ENCODE measurements at places on chromosomes 5 and 9.

- DNase-seq = no peak
These were observed 1.1 kb upstream of the DNAJB5 start for GRCh38 chr9:34988218-34989002.

- DNase-seq = peak; percentile 44
These were observed 278.1 kb upstream of the TNC start for GRCh38 chr9:115396071-115396529.

- no peak for DNase-seq
These were observed 7.2 kb downstream of the STARD4 start for GRCh38 chr5:111505096-111505495.

- no peak for DNase-seq
These were observed 306.6 kb upstream of the KIF2A start for GRCh38 chr5:61999371-61999770.

DNA sequence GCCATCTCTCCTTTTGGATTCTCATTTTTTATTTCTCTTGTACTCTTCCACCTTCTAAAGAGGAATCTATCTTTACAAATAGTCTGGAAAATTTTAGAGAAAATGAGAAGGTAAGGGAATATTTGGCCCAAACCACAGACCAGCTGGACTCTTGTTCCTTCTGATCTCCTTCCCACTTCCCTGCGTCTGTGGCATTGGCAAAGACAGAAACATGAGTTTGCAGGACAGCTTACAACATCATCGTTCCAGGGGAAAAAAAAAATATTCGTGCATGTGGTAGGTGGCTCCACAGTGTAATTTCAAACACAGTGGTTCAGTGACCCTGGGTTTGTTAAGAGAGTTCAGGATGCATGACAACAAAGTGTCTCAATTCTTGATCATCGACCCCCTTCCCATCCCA lies 755.0 kb downstream of the DNAH5 start:
- DNase-seq = no peak

DNA sequence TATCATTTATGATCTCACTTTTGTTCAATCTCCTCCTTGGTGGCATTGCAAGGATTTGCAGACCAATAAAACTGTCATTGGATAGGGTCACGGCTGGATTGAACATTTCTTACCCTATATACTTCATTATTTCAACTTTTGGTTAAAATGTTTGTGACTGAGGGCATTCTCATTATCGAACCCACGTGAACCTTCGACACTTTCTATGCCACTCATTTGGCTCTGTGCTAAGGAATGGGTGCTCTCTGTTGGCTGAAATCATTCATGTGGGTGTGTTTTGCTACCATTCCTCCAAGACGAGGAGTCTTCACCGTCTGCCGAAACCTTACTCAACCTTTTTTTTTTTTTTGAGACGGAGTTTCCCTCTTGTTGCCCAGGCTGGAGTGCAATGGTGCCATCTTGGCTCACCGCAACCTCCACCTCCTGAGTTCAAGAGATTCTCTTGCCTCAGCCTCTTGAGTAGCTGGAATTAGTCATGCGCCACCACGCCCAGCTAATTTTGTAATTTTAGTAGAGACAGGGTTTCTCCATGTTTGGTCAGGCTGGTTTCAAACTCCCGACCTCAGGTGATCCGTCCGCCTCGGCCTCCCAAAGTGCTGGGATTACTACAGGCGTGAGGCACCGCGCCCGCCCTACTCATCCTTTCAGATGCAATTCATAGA lies 62.5 kb downstream of the CSNK1A1 start:
- DNase-seq = no peak

- DNase-seq = no peak
These were observed 31.2 kb upstream of the GALNT10 start for GRCh38 chr5:154159343-154159742.

GRCh38 chr5:95946451-95946850 lies 15.2 kb downstream of the ELL2 start:
- no peak for DNase-seq

DNA sequence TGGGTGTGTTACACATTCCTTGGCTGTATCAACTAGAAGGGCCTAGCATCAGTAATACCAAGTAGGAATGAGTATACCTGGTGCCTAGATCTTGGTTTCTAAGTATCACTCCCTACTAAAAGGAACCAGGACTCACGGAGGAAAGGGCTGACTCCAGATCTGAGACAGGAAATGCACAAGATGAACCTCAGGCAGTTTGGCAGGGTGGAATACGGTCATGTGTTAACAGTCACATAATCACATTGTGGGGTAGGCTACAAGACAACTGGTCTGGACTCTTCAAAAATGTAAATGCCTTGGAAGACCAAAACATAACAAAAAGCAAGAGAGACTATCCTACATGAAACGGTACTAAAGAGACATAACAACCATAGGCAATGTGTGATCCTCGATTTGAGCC lies 158.8 kb downstream of the CRB2 start:
- DNase-seq = no peak

GRCh38 chr9:122536134-122536533 lies 9.0 kb upstream of the OR1N1 start:
- DNase-seq = no peak

DNA sequence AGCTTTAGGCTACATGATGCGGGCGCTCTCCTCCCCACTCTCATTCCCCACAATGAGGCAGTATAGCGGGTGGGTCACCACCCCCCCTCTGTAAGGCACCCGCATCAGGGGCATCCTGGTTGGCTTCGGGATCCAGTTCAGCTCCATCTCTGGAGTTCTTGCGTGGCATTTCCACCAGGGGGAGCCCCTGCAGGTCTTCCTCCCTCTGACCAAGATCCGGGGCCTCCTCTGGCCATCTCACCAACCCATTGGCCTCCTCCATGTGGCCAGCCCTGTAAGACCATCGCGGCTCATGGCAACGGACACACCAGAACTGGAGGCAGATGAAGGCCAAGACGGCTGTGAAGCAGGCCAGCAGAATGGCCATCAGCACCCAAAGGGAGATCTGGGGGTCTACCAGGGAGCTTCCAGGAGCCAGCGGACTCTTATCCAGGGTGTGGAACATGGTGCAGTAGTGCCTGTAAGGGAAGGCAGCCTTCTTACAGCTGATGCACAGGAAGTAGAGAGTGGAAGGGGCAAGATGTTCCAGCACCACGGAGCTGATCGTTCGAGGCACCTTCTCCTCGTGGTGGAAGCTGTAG lies 77.0 kb downstream of the CYFIP2 start:
- DNase-seq = no peak

DNA sequence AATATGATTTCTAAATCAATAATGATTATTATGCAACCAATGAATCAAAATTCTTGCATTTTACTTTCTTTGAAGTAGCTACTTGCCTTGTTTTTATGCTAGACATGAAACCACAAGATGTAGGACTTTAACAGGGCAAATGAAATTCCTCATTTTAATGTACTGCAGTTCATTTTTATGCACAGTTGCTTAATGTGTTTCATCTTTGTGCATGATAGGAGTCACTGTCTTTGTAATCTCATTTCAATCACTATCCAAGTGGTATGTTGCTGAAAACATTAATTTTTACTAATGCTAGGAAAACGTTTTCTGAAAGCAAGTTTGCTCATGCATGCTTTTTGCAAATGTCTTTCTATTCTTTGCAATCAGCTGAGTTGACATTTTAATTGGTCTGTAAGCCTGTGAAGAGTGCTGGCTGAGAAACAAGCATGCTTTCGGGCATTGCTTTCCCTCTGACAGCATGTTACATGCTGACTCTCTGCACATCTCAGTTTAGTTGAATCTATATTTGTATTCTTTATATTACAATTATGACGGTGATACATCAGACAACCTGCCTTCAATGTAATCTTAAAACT lies 535.0 kb upstream of the CDH18 start:
- peak; percentile 58 for DNase-seq

GRCh38 chr5:154198611-154199230 lies 8.2 kb downstream of the GALNT10 start:
- no peak for DNase-seq

- DNase-seq = no peak
These were observed 24.6 kb downstream of the MACIR start for GRCh38 chr5:103283120-103283519.

DNA sequence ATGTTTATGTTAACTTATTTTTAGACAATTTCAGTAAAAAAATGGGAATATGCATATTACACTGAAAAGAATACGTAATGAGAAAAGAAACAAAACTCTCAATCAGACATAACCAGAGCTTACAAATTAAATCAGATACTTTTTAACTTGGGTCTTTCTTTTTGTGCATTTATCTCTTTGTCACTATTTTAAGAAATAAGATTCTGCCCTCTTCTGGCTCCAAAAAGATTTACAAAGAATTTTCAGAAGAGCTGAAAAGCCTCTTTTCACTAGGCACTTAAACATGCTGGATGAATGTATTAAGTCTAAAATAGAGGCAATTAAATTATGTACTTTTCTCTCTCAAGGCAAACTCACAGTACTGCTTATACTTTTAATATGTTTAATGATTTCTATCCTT lies 55.5 kb downstream of the CEP120 start:
- DNase-seq = peak; percentile 40

DNA sequence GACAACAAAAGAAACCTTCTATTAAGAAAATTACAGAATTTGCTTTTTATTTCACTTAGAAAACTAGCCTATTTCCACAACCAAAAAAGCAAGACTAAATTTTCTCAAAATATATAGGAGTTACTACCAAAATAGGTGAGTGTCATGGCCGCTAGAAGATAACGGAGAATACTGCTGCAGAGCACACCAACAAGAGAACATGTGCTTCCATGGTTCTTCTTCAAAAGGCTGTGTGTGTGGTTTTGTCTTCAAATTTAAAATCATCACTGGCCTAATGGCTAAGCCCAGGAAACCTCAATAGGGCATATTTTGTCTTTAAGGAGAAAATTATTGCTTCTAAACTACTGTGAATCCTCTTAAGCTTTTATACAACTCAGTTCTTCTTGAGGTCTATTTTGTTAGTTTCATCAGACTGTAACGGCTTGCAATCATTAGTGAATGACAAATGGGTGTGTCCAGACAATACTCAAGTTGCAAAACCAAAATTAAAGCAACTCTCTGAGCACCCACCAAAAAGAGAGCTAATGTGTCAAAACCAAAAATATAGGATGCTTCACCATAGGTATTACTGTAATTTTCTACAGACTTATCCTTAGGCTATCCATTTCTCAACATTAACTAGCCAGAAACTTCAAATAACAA lies 3.3 kb downstream of the SETX start:
- no peak for DNase-seq

DNA sequence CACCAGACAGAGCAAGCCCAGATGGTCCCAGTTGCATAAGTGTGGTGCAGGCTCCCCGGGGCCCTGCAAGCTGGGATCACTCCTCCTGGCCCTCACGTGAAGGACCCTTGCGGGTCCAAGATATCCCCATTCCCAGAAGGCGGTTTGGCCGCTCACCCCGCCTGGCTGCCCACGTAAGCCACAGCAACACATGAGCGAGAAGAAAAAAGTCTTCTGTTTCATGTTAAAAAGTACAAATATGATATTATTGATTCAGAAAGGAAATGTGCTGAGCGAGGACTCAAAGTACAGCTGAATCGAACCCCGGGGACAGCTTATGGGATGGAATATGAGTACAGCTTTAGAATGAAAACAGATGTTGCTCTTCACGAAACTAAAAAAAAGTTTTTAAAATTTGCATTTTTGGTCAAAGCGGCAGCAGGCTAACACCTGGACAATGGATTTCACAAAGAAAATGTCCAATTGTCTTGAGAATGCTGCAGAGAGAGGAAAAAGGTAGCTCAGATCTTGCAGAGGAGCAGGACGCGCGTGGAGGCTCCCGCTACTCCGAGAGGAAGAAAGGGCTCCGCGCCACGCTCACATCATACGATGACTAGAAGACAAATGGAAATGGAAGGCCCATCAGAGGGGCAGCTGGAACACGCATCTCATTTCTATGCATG lies 427.6 kb downstream of the IRX1 start:
- DNase-seq = no peak

DNA sequence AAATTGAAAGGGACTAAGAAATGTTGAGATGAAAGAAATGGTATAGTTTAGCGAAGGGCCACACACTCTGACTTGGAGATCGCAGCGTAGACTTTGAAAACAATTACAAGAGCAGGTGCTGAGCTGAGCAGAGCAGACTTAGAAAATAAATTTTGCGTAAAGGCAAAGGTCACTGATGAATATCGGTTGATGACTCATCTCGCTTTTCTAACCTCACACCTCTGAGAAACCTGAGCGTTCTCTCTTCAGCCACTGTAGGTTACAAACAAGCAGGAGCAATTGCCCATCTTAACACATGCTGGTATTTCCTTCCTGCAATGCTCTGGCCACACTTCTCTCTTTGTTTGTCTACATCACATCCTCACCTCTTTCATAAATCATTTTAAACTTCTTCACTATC lies 190.6 kb upstream of the C9orf72 start:
- DNase-seq = no peak

DNA sequence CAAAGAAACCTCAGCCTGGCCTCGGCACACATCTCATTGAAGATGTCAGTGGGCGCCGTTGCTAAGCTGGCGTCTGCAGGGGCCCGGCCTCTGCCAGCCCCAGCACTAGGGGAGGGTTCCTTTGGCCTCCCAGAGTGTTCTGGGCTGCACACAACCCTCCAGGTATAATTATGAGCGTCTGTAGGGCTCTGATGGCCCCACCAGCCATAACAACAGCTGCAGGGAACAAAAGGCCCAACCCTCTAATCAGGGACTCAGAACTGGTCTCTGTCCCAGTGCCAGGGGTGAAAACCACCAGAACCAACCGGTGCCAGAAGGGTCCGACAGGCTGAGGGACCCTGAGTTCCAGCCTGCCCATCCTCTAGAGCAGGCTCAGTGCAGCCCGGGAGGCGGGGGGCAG lies 39.5 kb upstream of the SLC12A7 start:
- DNase-seq = no peak

DNA sequence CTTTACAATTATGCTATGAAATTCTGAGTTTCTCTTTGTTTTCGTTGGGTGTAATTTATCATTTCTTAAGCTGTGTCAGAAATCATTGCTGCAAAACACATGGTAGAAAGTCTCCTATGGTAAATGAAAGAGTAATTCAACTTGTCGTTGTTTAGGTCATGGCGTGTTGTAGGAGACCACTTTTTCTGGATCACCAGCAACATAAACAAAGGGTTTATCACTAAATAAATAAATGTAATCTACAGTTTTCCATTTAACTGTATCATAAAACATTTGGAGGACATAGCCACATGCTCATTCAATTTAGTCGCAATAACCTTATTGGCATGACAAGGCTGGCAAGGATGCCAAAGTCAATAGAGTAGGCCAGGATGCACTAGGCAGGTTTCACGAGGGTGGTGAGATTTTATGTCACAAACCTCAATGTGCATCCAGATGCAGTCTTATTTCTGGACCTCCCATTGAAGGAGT lies 154.4 kb upstream of the ERCC6L2 start:
- no peak for DNase-seq

GRCh38 chr5:60821488-60822284 lies 22.4 kb downstream of the ELOVL7 start:
- DNase-seq = no peak

All from umbilical cord (tissue), 2 donors.